ENCODE measurements at places on chromosomes 6 and 20.

GRCh38 chr6:42507901-42508300 is 55.9 kb upstream of the UBR2 start:
- no peak for DNase-seq

DNA sequence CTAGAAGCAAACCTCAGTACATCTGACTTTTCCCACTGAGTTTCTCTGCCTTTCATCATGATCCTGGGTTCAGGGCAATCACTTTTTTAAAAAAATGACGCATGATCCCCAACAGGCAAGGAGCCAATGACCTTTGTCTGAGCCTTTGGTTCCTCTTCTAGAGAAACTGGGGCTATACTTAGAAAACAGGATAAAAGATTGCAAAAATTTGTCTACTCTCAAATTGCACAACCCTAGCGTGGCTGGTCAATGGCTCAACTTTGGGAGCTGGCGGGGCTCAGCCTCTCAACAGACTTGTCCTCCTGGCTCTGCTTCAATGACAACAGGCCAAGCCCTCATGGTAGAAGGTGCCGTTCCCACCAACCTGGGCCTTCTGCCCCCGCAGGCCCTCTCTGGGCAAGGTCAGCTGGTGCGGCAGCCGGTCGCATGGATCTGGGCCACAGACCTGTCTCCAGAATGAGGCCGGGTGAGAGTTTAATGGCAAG is 48.7 kb downstream of the PDYN start:
- DNase-seq: no peak

- DNase-seq: no peak
Measured at GRCh38 chr6:12163149-12163548, 127.0 kb upstream of the EDN1 start.

GRCh38 chr6:112281821-112282615 is 27.7 kb upstream of the LAMA4 start:
- no peak for DNase-seq

- no peak for DNase-seq
Measured at GRCh38 chr6:166032366-166033200, 135.1 kb downstream of the TBXT start.

- DNase-seq: no peak
Measured at GRCh38 chr6:105994118-105994590, 92.0 kb upstream of the PRDM1 start.

- no peak for DNase-seq
Measured at GRCh38 chr6:38482466-38482865, 157.3 kb downstream of the BTBD9 start.

- no peak for DNase-seq
Measured at GRCh38 chr20:52160621-52161204, 30.9 kb downstream of the ZFP64 start.

DNA sequence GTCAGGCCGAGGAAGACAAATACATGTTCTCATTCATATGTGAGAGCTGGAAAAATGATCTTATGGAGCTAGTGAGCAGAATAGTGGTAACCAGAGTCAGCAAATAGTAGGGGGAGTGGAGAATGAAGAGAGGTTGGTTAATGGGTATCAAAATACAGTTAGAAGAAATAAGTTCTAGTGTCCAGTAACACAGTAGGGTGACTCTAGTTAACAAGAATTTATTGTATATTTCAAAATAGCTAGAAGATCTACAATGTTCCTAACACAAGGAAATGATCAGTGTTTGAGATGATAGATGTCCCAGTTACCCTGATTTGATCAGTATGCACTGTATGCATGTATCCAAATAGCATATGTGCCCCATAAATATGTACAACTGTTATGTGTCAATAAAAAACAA is 128.4 kb downstream of the BCKDHB start:
- no peak for DNase-seq

DNA sequence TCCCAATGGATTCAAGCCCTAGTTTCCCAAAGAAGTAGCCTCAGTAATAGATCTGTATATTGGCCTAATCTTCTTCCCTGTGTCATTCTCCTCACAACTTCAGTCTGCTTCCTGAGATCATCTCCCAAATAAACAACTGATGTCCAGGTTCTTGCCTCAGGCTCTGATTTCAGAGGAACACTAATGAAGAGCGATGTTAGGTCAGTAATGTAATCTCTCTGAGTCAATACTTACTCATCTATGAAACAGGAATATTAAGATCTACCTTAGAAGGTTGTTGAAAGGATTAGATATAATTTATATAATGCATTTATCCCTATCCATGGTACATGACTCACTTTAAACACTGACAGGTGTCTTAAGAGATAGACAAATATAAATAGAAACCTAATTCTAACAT is 246.0 kb upstream of the FLRT3 start:
- DNase-seq: no peak

- no peak for DNase-seq
Measured at GRCh38 chr6:14211562-14211942, 94.0 kb downstream of the CD83 start.

DNA sequence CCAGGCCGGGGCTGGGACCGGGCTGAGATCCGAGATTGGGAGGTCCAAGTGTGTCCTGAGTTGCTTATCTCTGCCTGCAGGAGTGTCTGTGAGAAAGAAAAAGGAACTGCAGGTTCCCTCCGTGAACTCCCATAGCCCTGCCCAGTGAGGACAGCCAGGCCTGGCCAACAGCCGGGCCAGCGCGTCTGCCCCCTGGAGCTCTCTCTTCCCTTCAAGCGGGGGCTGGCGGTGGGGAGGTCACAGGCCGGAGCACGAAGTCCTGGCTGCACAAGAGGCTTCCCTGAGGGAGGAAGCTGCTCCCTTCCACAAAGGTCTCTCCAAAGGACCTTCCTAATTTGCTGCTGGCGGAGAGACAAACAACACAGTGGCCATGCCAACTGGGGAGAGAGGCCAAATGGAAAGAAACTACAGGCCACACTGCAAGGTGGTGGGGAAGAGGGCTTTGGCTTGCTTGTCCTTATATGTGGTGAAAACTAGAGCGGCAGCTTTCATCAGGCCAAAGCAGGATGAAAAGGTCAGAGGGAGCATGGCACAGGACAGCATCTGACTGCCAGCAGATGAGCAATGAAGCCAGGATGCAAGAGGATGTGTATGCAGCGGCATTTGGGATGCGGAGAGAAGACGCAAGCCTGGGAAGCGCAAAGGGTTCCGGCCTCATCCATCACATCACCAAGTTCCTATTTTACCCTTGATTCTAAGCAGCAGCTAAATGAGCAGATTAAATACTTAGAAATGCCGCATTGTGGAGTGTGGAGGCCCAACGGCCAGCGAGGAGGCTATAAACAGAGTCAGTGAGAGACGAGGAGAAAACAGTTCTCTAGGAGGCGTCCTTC is 260.0 kb downstream of the ERMARD start:
- DNase-seq: no peak

GRCh38 chr6:87908978-87909811 is 138.4 kb upstream of the SPACA1 start:
- no peak for DNase-seq

GRCh38 chr6:4671587-4672115 is 104.6 kb upstream of the CDYL start:
- no peak for DNase-seq

DNA sequence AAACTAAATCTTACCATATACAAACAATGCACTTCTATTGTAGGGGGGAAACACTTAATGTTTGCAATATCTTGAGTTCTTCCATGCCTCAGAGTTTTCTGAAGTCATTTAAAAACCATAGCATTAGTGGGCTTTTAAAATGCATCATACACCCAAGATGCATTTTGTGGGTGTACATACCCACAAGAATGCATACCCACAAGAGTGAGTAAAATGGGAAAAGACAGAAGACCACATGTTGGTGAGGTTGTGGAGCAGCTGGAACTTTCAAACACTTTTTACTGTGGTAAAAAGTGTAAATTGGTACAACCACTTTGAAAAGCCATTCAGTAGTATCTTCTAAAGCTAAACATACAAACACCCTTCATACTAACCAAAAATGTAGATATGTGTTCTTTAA is 57.5 kb downstream of the CYB5R4 start:
- no peak for DNase-seq

- no peak for DNase-seq
Measured at GRCh38 chr20:46148313-46149208, 30.4 kb downstream of the CD40 start.

DNA sequence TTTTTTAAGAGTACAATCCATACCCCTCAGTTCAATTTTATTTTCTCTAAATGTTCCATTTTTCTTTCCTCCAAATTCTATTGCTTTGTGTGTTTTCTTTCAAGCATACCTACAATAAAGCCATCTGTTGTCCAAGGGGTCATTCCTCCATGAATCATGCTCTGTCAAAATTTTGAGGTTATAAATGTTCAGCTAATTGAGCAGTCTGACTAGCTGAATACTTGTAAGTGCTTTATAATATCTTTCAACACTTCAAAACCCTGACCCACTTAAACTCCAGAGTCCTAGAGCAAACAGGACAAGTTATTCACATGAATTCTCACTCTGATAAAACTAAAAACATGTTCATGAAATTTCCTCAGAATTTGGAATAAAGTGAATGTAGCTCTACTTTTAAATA is 33.4 kb upstream of the EYA4 start:
- no peak for DNase-seq

DNA sequence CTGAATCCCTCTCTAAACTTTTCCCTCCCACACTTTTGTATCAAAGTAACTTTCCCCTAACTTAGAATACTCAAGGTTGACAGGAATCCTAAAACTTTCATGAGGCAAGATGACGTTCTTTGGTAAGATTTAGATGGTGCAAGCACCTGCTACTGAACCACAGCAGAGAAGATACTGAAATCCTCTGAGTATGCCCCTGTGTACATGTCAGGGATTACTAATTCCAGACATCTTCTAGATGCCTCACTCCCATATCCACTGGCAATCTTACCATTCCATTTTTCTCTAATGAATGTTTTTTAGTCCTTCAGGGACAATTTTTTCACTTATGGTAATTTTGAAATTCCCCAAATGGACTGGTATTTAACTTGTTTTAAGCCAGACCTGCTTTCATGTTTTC is 9.1 kb downstream of the APOBEC2 start:
- DNase-seq: no peak

DNA sequence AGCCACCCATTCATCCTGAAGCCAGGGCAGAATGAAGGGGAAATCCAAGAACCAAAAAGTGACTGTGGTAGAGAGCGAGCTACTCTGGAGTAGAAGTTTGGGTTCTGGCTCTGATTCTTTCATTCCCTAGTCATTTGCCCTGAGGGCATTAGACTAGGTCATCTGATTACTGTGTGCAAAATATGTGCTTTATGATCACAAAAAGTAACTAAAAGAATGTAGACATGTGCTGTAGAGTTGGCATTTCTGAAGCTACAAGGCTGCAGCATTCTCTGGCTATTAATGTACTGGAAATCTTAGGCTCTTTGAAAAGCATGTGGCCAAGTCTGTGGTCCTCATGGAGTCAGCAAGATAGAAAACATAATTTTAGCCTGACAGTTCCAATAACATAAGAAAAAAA is 94.2 kb downstream of the TBC1D7 start:
- DNase-seq: no peak

GRCh38 chr6:56902641-56903464 is 52.1 kb upstream of the BEND6 start:
- no peak for DNase-seq

DNA sequence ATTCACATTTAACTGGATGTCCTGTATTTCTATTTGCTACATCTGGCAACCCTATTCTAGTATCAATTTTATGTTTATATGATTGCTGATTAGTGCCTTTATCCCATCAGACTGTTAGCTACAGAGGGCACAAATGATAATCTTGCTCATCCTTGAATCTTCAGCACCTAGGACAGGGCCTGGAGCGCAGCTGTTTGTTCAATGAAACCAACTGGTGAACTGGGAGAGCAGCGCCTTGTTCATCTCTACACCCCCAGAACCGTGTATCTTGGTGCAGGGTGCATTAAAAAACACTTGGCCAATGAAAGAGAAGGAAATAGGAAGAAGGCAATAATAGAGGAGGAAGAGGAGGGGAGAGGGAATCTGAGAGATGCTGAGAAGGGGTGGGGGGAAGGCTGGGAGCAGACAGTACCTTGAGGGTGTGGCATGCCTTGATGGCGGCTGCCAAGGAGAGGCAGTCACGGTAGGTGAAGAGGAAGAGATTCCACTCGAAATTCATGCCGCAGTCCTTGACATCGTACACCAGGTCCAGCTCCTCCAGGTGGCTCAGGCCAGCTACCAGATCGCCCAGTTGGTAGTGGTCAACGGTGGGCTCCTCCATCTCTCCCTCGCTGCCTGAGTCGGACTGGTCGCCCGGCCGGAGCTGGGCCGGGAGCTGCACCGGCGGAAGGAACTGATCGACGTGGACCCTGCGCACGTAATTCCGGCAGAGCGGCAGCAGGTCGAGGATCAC is 15.5 kb downstream of the TMEM151B start:
- DNase-seq: no peak

DNA sequence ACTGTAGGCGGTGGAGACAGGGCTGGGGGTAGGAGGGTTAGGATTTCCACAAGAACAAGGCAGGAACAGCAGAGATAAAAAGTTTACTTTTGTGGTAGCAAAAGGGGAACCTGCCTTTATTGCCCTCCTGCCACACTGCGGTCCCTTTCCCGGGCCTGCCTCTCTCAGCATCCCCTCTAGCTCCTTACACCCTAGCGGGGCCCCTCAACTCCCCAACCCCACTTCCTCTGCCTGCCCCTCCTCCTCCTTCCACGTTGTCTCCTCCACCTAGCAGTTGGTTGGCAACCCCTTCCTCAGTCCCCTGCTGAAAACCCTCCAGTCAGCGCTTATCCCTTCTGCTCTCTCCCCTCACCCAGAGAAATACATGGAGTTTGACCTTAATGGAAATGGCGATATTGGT is 714 bp downstream of the AIF1 start:
- DNase-seq: no peak

DNA sequence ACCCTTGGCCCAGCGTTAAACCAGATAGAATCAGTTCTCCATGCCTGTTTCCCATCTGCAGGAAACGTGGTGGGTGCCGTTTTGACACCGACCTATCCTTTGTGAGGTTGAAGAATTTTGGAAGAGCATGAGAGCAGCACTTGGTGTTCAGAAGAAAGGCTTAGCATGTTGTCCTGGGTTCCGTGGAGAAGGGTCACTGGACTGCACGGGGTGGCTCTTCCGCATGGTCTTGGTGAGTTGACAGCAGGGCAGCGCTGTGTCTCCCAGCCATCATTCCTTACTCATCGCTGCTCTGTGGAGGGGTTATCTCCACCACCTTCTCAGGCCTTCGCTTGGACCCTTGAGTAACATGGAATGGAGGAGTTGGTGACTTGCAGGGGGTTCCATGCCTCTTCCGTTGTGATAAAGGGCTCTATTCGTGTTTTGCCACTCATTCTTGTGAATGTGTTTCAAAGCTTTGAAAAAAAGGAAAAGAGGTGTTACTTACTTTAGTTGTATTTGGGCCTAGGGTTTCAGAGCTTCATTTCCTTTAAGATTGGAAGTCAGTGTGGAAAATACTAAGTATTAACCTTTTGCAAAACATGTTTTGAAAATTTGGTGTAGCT is 8.2 kb downstream of the HIVEP1 start:
- DNase-seq: no peak

GRCh38 chr6:38218235-38218634 is 398.7 kb downstream of the ZFAND3 start:
- DNase-seq: no peak

- DNase-seq: no peak
Measured at GRCh38 chr6:168385858-168386735, 54.9 kb upstream of the SMOC2 start.

- DNase-seq: no peak
Measured at GRCh38 chr20:37387519-37388269, 41.8 kb downstream of the SRC start.

Measured in NCI-H187 (cell line).